ENCODE measurements at places on chromosomes 1 and 21.

GRCh38 chr1:31377364-31377863 is 4.5 kb upstream of the FABP3 start:
- no peak for DNase-seq

DNA sequence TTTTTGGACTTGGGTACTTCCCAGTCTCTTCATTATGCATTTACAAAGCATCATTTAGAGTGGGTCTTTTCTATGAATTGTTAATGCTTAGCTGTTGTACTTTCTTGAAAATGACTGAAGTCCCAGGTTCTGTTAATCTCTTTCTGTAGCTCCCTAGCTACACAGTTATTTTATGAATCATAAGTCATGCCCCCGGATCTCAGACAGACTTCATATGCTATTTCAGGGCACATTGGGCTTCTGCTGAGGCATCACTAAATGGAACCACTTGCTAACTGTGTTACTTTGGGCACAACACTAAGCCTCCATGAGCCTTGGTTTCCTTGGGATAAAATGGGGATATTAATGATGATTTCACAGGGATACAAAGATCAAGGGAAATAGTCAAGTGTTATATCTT is 55.5 kb upstream of the RBM15 start:
- no peak for DNase-seq

DNA sequence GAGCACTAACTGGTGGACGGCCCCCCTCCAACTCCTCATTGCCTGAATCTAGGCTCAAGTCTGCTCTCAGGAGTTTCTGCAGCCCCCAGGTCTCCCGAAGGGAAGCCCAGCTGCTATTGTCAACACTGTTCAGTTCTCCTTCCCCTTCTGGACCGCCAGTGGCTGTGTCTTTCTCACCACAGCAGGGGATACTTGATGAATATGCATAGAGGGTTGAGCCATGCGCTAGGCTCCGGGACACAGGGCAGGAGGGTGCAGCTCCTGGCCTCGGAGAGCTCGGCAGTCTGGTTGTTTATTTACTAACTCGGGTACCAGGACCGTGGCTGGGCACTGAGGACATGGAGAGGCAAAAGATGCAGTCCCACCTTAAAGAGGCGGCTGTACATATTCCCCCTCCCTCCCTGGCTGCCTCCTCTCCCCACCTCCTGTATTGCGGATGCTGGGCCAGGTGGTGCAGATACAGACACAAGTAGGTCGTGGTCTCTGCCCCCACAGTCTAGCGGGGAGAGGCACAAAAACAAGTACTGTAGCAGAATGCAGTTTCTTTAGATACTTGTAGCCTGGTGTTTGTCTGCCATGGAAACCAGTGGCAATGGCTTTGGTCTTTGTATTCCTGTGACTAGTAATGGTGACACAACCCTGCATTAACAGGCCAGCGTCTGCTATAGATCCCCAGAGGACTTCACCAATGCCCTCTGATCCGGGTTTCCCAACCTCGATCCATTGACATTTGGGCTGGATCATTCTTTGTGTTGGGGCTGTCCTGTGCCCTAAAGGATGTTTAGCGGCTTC is 26.2 kb downstream of the ARHGEF10L start:
- no peak for DNase-seq

DNA sequence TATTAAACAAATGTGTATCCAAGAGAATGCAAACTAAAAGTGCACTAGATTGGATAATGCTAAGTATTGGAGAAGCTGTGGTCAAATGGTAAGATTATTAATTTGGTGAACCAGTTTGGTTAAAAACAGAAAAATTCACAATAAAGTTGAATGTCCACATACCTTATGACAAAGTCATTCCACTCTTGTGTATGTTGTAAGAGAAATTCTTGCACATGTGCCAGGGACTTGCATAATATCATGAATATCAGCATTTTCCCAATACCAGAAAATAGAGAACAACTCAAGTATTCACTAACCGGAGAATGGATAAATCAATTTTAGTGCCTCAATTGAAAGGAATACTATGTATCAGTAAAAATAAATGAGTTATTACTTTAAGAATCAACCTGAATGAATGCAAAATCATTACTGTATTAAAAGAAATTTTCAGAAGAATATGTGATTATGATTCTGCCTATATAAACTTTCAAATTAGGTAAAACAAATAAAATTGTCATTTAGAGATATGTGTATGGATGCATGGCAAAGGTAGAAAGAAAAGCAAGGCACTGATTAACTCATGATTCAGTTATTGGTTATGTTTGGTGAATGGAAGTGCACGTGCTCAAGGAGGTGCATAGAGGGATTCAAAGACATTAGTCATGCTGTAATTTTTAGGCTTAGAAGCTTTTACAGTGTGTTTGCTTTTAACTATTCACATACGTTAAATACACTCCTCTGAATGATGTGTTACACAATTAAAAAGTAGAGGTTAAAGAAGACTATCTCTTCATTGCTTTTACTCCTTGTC is 217.4 kb upstream of the KCNK2 start:
- DNase-seq = no peak

DNA sequence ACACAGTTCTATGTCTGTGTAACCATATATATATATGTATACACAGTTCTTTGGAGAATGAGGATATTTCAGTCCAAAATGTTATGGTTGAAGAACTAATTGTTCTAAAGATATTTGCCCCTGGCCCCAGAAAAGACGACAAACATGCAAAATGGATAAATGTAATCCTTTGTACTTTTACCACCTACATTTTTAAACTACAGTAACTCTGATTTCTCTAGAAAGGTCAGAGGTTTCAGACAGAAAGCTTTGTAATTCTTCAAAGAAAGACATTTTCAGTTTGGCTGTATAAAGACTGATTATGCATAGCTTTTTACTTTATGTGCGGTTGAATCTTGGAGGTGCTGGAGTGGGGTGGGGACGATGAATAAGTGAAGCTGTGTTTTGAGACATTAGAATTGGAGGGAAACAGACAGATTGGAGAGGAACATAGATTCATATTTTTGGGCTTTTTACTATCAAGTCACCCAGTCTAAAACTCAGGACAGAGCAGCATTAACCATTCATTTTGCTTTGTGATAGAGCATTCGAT is 16.6 kb downstream of the NFIA start:
- no peak for DNase-seq

GRCh38 chr1:4091996-4092395 is 191.9 kb upstream of the C1orf174 start:
- no peak for DNase-seq

GRCh38 chr1:177953549-177953948 is 16.3 kb downstream of the SEC16B start:
- DNase-seq = no peak

GRCh38 chr21:28590026-28590425 is 402.7 kb downstream of the LTN1 start:
- no peak for DNase-seq

- no peak for DNase-seq
These were observed 38.9 kb downstream of the DR1 start for GRCh38 chr1:93384656-93385055.

DNA sequence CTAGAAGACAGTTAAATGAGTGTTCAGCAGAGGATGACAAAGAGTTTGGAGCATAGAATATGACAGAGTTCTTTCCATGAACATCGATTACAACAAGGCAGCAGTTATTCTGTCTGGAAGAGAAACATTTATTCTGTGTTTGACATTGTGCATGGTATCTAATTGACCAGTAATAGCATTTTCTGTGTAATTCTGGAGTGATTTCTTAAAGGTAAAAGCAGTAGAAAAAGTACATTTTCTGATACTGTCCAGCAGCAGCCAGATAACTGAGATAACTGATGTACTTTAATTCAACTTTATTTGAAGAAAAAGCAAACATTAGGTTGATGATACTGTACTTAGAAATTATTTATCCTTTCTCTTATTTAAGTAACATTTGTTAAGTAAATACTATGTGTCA is 497.1 kb downstream of the AGBL4 start:
- no peak for DNase-seq

- no peak for DNase-seq
These were observed 137.9 kb downstream of the FAF1 start for GRCh38 chr1:50822035-50822776.

- no peak for DNase-seq
These were observed 89.9 kb upstream of the PDC start for GRCh38 chr1:186550832-186551231.

- DNase-seq = no peak
These were observed 82.2 kb downstream of the RIPK4 start for GRCh38 chr21:41684381-41685245.
